NB4 (cell line): ENCODE measurements at places on chromosomes 1 and 21.

DNA sequence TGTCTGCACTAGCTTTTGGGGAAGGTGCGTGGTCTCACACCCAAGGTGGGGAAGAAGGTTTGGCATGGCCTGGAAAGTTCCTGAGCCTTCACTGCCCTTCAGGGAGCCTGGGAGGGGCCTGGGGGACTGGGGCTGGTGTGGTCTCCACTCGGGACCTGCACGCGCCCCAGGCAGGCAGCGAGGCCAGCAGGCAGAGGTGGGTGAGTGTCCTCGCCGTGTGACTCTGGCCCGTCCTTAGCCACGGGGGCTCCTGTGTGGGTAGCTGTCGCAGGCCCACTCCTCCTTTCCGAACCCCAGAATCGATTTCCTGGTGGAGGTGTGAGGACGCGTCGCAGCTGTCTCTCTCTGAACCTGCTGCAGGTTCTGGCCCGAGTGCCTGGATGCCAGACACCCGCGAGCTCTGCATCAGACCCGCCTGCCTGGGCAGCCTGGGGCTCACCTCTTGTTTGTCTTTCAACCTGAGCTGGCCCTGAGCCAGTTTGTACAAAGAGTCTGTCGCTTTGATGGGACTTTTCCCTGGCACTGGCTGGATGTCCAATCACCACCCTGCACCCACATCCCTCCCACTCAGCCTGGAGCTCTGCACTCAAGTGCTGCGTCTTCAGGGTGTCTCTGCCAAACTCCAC is 36.0 kb upstream of the SLC19A1 start:
- DNase-seq = no peak

GRCh38 chr1:175678471-175678870 is 64.9 kb downstream of the TNR start:
- DNase-seq = no peak

DNA sequence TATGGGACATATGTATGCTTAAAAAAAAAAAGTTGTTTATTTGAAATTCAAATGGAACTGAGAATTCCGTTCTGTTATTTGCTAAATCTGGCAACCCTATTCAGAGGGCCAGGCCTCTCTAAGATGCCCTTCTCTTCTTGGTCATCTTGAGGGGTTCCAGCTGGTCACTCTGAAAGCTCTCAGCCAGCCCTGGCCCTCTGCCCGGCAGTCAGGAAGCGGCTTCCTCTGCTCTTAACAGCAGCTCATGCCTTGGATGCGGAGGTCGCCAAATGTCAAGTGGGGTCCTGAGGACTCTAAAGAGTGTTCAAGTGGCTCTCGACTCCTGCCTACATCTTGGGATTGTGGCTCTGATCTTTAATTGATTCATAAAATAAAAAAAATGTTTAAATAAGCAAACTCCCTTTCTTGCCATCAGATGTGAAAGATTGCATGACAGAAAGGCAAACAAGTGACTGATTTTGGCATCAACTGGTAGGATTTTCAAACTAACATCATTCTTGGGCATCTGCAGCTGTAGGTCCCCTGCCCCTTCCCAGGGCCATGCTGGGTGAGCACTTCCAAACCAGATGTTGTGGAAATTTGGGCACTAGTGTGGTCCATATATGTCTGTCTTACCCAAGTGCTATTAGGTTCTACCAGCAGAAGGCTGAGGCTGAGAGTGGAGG is 130.8 kb downstream of the PRDM2 start:
- no peak for DNase-seq

DNA sequence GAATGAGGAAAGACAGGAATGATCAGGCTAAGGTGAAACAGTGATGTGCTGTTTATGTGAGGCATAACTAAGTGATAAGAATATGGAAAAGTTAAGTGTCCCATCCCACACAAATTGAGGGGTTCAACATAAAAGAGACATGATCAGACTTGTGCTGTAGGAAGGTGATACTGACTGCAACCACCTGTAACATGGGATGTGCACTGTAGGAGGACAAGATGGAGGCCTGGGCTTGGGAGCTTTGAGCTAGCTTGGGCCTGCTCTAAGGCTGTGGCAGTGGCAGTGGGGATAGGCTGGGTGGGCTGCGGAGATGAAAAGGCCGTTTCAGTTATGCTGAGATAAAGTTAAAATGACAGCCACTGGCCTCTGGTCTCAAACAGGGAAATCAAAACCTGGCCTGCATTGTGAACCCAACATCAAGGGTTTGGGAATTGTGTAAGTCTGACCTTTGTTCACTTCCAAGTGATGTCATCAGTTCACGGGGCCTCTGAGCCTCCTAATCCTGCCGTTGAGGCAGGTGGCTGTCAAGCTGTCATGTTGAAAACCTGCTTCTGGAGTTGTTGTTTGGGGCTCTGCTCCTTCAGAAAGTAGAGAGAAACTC is 61.2 kb upstream of the TENT5C start:
- no peak for DNase-seq

DNA sequence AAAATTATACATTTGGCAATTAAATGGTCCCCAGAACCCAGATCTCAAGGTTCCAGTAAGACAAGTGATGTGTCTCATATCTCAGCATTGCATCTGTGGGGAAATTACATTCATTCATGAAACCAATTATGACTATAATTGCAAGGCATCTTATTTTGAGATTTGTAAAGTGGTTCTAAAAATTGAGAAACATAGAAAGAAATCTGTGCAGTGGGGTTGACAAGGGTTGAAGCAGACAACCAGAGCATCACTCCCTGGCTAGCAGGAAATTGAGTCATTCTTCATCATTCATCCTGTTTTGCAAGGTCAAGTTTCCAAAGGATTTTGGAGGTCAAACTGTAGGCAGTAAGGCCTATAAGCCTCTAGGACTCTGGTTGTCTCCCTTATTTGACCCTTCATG is 25.1 kb upstream of the MROH9 start:
- no peak for DNase-seq

GRCh38 chr1:90346349-90346748 is 351.4 kb downstream of the ZNF326 start:
- no peak for DNase-seq

DNA sequence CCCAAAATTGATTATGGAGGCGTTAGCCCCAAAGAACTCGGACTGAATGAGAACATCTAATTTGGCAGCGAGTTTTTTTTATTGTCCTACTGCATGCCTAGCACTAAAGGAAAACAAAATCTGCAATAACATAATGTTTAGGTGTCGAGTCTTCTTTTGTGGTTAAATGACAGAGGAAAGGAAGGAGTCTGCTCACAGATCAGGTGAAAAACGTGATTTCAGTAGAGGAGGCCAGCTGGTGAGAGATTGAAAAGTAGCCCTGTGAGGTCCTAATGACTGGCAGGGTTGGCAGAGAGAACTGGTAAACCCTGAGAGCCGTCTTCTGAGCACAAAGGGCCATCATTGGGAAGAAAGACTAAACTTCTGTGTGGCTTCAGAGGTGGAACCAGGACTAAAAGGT is 24.2 kb downstream of the WDTC1 start:
- no peak for DNase-seq

DNA sequence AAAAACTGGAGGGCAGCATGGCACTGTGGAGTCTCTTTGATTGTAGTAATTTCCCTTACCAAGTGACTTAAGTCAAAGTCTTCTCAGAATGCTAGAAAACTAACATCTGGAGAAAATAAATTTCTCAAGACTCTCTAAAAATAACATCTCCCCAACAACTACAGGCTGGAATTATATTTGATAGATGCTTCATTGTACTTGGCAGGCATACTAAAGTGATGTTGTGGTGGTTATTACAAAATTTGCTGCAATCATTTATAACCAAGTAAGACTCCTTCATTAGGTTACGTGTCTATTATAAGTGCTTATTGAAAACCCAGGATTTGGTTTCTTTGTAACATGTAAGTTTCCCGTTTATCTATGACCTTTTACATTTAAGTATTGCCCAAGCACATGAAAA is 132.9 kb upstream of the NRIP1 start:
- no peak for DNase-seq

DNA sequence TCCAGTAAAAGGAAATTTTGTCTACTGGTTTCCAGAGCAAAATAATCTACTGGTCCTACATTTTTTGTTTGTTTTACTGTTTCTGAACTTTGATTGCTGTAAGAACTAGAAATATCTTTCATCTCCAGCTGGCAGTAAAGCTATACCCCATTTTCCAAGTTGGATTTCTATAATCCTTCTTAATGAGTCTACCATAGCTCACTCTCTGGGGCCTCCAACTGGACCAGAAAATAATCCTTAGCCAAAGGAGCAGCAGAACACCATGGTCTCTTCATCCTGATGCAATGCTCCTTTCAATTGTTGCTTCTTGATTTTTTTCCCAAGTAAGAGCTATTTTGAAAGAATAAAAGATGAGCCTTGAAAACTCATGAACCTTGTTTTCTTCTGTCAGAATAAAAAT is 110.0 kb upstream of the COL11A1 start:
- no peak for DNase-seq

DNA sequence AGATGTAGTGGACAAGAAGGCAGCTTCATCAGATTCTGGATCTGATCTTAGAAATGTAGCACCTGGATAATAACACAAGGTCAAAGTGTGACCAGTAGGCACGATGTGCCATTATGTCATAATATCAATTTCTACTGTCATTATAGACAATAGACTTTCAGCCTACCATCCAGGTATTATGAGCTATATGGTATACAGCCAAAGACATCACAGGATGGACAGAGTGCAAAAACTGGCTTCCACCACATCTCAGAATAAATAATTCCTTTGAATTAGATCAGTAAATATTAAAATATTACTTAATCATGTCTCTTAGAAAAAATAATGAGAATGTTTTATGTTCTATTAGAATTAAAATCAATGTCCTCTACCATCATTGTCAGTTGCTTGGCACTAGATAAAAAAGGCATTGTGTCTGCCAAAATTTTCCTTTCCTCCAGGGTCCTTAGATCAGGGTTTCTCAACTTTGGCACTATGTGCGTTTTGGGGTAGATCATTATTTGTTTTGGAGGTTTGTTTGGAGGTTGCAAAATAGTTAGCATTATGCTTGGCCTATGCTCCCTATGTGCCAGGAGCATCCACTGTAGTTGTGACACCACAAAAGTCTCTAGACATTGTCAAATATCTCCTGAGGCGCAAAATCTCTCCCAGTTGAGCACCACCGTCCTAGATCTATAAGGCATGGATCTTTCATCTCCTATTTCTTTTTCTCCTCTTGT is 86.7 kb upstream of the NRIP1 start:
- DNase-seq = no peak

DNA sequence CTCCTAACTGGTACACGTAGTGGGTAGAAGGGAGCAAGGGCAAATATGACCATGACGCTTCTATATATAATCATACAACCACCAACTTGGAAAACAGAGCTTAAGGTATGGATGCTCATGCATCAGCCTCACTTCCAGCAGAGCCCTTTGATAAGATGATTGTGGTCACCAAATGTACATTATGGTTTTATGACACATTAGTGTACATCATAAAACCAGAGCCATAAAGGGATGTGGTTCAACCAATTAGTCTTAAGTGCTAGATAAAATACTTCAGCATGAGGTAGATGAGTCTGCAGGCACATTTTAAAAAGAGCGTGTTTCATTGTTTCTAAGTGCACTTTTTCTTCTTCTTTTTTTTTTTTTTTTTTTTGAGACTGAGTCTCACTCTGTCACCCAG is 43.7 kb downstream of the NIBAN1 start:
- DNase-seq = peak; percentile 60

- DNase-seq = peak; percentile 10
Observed at GRCh38 chr1:66275601-66276023, 258.3 kb upstream of the SGIP1 start.

DNA sequence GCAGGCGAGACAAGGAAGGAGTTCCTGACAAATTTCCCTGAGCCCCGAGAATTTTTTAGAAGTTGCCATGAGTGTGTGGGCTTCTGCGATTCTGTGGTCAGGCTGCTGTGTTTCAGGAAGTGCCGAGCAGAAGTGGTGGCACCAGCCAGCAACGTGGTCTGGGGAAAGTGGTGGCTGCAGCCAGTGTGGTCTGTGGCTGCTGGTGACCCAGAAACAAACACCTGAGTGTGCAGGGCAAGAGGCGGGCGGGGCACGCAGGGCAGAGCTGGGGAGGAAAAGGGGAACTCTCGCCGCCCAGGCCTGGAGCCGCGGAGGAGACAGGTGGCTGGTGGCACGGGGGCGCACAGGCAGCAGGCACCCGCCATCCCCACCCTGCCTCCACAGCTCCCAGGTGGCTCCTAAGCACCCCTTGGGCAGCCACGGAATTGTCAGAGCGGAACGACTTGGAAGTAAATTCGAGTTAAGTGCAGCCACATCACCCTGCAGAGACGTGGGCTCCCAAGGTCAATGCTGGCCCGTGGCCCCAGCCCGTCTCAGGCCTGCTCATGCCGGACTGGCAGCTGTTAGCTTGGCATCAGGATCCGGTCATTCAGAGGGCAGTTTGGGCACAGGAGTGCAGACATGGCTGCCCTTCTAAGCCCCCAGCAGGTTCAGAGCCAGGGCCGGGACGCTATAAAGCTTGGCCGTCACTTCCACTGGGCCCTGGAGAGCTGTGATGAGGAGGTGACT is 25.1 kb downstream of the PRDM16 start:
- DNase-seq = peak; percentile 17

DNA sequence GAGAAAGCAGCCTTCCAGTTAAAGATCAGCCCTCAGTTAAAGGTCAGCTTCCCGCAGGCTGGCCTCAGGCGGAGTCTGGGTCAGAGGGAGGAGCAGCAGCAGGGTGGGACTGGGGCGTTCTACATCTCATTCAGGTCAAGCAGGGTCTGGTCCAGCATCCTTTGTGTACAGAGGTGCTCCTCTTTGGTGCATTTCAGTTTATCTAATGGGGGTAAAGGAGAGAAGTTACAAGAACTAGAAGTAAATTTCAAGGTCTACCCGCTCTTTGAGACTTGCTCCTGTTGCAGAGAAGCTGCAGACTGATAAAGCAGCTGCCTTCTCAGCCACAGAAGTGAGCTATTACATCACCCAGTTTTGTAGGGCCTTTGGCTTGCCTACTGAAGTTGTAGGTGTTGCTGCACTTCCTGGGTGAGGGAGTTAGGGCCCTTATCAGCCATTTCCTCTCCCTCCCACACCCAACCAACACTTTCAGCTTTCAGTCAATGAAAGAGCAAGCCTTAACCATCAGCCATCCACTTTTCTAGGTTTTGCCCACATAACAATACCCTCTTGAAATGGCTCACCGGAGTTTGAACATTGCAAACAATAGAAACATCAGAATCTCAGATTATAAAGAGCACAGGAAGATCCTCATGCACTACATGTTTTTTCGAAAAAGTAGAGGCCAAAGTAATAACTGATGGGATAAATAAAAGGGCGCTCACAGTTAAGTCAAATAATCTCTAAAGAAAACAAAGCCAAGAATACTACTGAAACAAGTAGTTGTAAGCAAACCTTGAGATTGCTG is 2.8 kb upstream of the NUP210L start:
- DNase-seq = peak; percentile 97

- no peak for DNase-seq
Observed at GRCh38 chr21:43192501-43193081, 23.8 kb downstream of the CRYAA start.

DNA sequence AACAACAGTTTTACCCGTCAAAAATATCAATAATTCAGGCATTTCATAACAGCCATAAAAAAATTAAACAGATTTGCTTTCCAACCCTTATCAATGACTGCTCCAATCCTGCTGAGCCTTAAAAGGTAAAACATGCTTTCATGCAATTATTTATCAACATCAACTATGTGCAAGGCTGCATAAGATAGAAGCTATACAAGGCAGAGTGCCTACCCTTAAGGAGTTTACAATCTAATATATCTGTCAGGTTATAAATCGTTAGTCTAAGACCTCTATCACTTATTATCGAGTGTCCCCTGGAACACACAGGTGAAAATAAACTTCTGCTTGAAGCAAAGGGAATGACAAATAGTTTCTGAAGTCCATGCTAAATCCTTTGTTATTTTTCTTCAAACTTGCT is 1.8 kb downstream of the ERRFI1 start:
- no peak for DNase-seq

GRCh38 chr1:228076796-228077430 is 5.6 kb upstream of the ARF1 start:
- no peak for DNase-seq
